ENCODE measurements at places on chromosomes 7 and 10. TPM values are rescaled to one million over a fixed set of nuclear protein-coding genes. Genes with fewer than 3 reads are reported as not detected.

ABCB4 gene
- under 0.01 TPM for total RNA-seq

CHRM2 gene
- total RNA-seq: not detected

CCDC7 gene
- total RNA-seq: 5.8 TPM

LZTS2 gene
- total RNA-seq: 45.4 TPM

NEBL gene
- 3.1 TPM for total RNA-seq

KLF14 gene
- total RNA-seq: not detected

PLCE1 gene
- under 0.01 TPM for total RNA-seq

STEAP1B gene
- 29.0 TPM for total RNA-seq

NRG3 gene
- 0.19 TPM for total RNA-seq

WBP1L gene
- total RNA-seq: 39.2 TPM

NKX1-2 gene
- total RNA-seq: not detected

FFAR4 gene
- total RNA-seq: not detected

GARIN1A gene
- 0.28 TPM for total RNA-seq

GIMAP2 gene
- 55.9 TPM for total RNA-seq

PPP1R17 gene
- total RNA-seq: not detected

SLC18A3 gene
- under 0.01 TPM for total RNA-seq

NPFFR1 gene
- not detected for total RNA-seq

DHTKD1 gene
- 14.7 TPM for total RNA-seq

GPER1 gene
- total RNA-seq: 0.75 TPM

ADRA2A gene
- 0.18 TPM for total RNA-seq

TMEM184A gene
- total RNA-seq: 0.19 TPM

LIPN gene
- not detected for total RNA-seq

TNKS2 gene
- total RNA-seq: 44.9 TPM

BTBD16 gene
- total RNA-seq: 0.09 TPM

CRHR2 gene
- not detected for total RNA-seq

NSUN5 gene
- 6.0 TPM for total RNA-seq

All from endothelial cell of coronary artery (primary cell).